ENCODE measurements at places on chromosomes 6 and 20. TPM values are rescaled to one million over a fixed set of nuclear protein-coding genes. Genes with fewer than 3 reads are reported as not detected.

The PXDC1 gene
- polyA plus RNA-seq: 4.2 TPM

The NKAIN4 gene
- polyA plus RNA-seq: 11.2 TPM

The SLX4IP gene
- polyA plus RNA-seq: 6.4 TPM

The PGBD1 gene
- polyA plus RNA-seq: 32.3 TPM

The FRK gene
- polyA plus RNA-seq: not detected

The GNRH2 gene
- 1.9 TPM for polyA plus RNA-seq

The GTSF1L gene
- polyA plus RNA-seq: not detected

The TINAG gene
- polyA plus RNA-seq: not detected

The TRIM15 gene
- polyA plus RNA-seq: not detected

The ERVFRD-1 gene
- polyA plus RNA-seq: not detected

The MEI4 gene
- polyA plus RNA-seq: not detected

The DZANK1 gene
- 10.6 TPM for polyA plus RNA-seq

The BTNL2 gene
- not detected for polyA plus RNA-seq

The CST1 gene
- not detected for polyA plus RNA-seq

The PRDM13 gene
- polyA plus RNA-seq: not detected

The OXT gene
- not detected for polyA plus RNA-seq

The RBM38 gene
- polyA plus RNA-seq: 19.0 TPM

The KCNB1 gene
- 3.6 TPM for polyA plus RNA-seq

The PDE7B gene
- 5.9 TPM for polyA plus RNA-seq

The CDSN gene
- polyA plus RNA-seq: not detected

The CNR1 gene
- polyA plus RNA-seq: 512 TPM

The MTCH1 gene
- 217 TPM for polyA plus RNA-seq

The REM1 gene
- not detected for polyA plus RNA-seq

The PBOV1 gene
- polyA plus RNA-seq: not detected

The BMP5 gene
- 0.14 TPM for polyA plus RNA-seq

The APOBEC2 gene
- polyA plus RNA-seq: not detected

The BNIP5 gene
- not detected for polyA plus RNA-seq

The LY6G6D gene
- not detected for polyA plus RNA-seq

The ME1 gene
- not detected for polyA plus RNA-seq

The KCNK17 gene
- not detected for polyA plus RNA-seq

The OPN5 gene
- 0.44 TPM for polyA plus RNA-seq

The TOMM34 gene
- polyA plus RNA-seq: 11.7 TPM

The YIPF3 gene
- 244 TPM for polyA plus RNA-seq

The HLA-DPA1 gene
- polyA plus RNA-seq: not detected

The ADAM33 gene
- not detected for polyA plus RNA-seq

The BMP2 gene
- 1.1 TPM for polyA plus RNA-seq

The TCP11 gene
- not detected for polyA plus RNA-seq

The GATA5 gene
- polyA plus RNA-seq: not detected

The PLCG1 gene
- polyA plus RNA-seq: 243 TPM

The DSN1 gene
- polyA plus RNA-seq: 8.1 TPM

The GJA10 gene
- polyA plus RNA-seq: not detected

The KCNK15 gene
- polyA plus RNA-seq: not detected

The ESR1 gene
- 0.14 TPM for polyA plus RNA-seq

The LY6G6F gene
- polyA plus RNA-seq: not detected

The AFDN gene
- polyA plus RNA-seq: 193 TPM

The COX4I2 gene
- not detected for polyA plus RNA-seq

The HSD17B8 gene
- polyA plus RNA-seq: 10.3 TPM

The MDC1 gene
- 8.1 TPM for polyA plus RNA-seq
